ENCODE measurements at places on chromosomes 2 and 18. TPM values are rescaled to one million over a fixed set of nuclear protein-coding genes. Genes with fewer than 3 reads are reported as not detected.

The ASB18 gene
- not detected for total RNA-seq

The CDH7 gene
- total RNA-seq, result not detected

The OTOS gene
- total RNA-seq, result not detected

The TPGS2 gene
- total RNA-seq, result 124 TPM

The TRIM54 gene
- 0.10 TPM for total RNA-seq

The DLGAP1 gene
- total RNA-seq, result 0.53 TPM

The ANTXR1 gene
- total RNA-seq, result 89.3 TPM

The CAPN14 gene
- total RNA-seq, result 0.26 TPM

The CIB4 gene
- total RNA-seq, result not detected

The CXCR1 gene
- total RNA-seq, result not detected

The ACADL gene
- total RNA-seq, result 0.33 TPM

The ODC1 gene
- total RNA-seq, result 153 TPM

Data from smooth muscle cell of the pulmonary artery (primary cell).